Aorta (tissue), 5 donors: ENCODE measurements at places on chromosomes 1 and 21. TPM values are rescaled to one million over a fixed set of nuclear protein-coding genes. Genes with fewer than 3 reads are reported as not detected.

- DNase-seq, result no peak
Observed at GRCh38 chr21:31901315-31901714, 28.5 kb downstream of the HUNK start.

GRCh38 chr21:28932717-28933116 lies 60.0 kb downstream of the LTN1 start:
- DNase-seq, result no peak

- DNase-seq, result no peak
Observed at GRCh38 chr1:246632281-246633168, 66.3 kb downstream of the CNST start.

- no peak for DNase-seq
Observed at GRCh38 chr1:209741193-209741592, 14.7 kb upstream of the TRAF3IP3 start.

MYOC gene
- polyA plus RNA-seq, result 6.5 TPM

HTR6 gene
- not detected for polyA plus RNA-seq

AK4 gene
- 5.2 TPM for polyA plus RNA-seq
